Stomach (tissue), 19 donors: ENCODE measurements at places on chromosomes 11 and 22. TPM values are rescaled to one million over a fixed set of nuclear protein-coding genes. Genes with fewer than 3 reads are reported as not detected.
A peak's percentile ranks its signal among the peaks of the same experiment; 100 is the strongest.

DNA sequence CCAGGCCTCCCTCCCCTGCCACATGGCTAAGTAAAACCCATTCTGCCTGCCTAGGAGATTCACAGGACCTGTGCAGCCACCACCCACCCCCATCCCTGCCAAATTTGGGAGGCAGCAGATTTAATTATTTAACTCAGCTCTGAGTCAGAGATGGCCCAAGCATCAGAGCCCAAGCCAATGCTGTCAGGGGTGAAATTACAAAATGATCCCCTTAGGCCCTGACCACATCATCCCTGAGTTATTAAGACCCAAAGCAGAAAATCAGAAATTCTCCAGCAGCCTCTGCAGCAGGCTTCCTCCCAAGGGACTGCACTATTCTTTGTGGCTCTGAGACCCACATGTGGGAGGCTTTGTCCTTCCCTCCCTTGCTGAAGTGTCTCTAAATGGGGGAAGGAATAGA is 52.8 kb upstream of the RRAS2 start:
- DNase-seq, result no peak
- no peak overlapping the region for H3K4me3 ChIP-seq
- no peaks in the 10 kb centered on the region for H3K36me3 ChIP-seq
- H3K4me1 ChIP-seq, result peaks cover 17% of the 10 kb centered on the region

- no peak overlapping the region for H3K4me3 ChIP-seq
- no peaks in the 10 kb centered on the region for H3K4me1 ChIP-seq
- no peaks in the 10 kb centered on the region for H3K27me3 ChIP-seq
- DNase-seq, result no peak
Measured at GRCh38 chr11:44011797-44012196, 36.0 kb upstream of the ACCSL start.

DNA sequence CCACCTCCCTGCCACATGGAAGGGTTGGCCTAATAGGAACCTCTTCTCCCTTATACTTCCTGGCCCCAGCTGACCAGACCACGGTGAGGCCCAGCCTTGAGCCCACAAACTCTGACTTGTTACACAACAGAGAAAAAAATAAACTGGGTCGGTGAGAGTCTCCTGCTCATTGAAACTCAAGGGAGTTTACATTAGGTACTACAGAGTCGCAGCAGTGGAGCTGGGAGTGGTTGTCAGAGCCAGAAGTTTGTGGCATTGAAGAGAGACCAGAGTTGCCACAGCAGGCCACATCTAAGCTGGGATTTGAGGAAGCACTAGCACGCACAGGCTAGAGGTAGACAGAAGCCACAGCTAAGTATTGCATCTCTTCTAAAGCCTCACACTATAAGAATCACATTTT is 296.2 kb downstream of the DDX10 start:
- no peak overlapping the region for H3K4me3 ChIP-seq
- no peaks in the 10 kb centered on the region for H3K27me3 ChIP-seq
- DNase-seq, result no peak
- no peaks in the 10 kb centered on the region for H3K36me3 ChIP-seq

DNA sequence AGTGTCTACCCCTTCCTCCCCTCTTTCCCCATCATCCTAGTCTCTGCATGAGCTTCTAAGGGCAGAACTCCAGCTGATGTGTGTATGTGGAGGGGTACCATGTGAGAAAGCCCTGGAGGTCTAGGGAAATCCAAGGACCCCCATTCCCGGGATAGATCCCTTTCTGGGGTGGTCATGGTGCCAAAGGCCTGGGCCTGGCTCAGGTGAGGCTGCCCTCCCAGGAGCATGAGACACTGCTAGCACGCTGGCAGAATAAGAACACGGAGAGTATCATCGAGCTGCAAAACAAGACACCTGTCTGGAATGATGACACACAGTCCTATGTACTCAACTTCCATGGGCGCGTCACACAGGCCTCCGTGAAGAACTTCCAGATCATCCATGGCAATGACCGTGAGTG is 19.6 kb downstream of the TUB start:
- DNase-seq, result no peak
- H3K4me1 ChIP-seq, result no peaks in the 10 kb centered on the region
- H3K4me3 ChIP-seq, result no peak overlapping the region
- no peak overlapping the region for H3K27ac ChIP-seq
- H3K36me3 ChIP-seq, result peaks cover 71% of the 10 kb centered on the region

- H3K27me3 ChIP-seq, result no peaks in the 10 kb centered on the region
- H3K36me3 ChIP-seq, result no peaks in the 10 kb centered on the region
- H3K27ac ChIP-seq, result no peak overlapping the region
- no peak overlapping the region for H3K4me3 ChIP-seq
Measured at GRCh38 chr22:42919199-42919598, 62.1 kb upstream of the ARFGAP3 start.

DNA sequence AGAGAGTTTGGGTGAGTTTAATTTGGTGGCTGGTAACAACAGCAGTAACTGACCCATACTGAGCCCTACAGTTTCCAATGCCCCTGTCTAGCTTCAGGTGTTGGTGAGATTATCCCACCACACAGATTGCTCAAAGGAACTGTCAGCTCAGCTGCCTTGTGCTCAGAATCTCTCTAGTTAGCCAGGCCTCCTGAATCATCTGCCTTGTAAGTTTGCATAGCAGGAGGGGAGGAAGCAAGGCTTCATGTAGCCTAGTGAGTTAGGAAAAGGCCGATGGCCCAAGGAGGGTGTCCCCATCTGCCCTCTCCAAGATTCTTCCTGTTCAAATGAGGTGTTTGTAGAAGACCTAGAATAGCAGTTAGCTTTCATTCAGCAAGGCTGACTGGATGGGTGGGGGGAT is 74.3 kb downstream of the MICAL2 start:
- no peak overlapping the region for H3K27ac ChIP-seq
- no peak overlapping the region for H3K4me3 ChIP-seq
- H3K4me1 ChIP-seq, result peaks cover 39% of the 10 kb centered on the region
- peaks cover 9% of the 10 kb centered on the region for H3K36me3 ChIP-seq
- no peaks in the 10 kb centered on the region for H3K27me3 ChIP-seq
- no peak for DNase-seq

DNA sequence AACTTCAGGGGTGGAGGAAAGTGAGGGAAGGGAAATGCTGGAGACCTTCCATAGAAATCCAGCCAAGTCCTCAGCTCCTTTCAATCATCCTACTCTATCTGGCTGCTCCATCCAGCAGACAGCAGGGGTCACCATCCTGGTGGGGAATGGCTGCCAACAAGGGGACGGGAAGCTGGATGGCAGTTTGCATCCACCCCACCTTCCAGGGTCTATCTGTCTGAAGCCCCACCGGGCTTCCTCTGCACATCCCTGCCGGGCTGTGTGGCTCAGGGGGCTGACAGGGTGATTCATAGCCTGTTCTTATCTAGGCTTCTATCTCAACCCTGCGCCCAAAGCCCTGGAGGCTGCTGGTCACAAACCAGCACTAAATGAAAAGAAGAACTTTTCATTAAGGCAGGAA is 1.1 kb downstream of the SYTL2 start:
- H3K36me3 ChIP-seq, result no peaks in the 10 kb centered on the region
- H3K4me1 ChIP-seq, result peaks cover 66% of the 10 kb centered on the region
- no peaks in the 10 kb centered on the region for H3K27me3 ChIP-seq
- H3K4me3 ChIP-seq, result peak overlapping the region; percentile 55

DNA sequence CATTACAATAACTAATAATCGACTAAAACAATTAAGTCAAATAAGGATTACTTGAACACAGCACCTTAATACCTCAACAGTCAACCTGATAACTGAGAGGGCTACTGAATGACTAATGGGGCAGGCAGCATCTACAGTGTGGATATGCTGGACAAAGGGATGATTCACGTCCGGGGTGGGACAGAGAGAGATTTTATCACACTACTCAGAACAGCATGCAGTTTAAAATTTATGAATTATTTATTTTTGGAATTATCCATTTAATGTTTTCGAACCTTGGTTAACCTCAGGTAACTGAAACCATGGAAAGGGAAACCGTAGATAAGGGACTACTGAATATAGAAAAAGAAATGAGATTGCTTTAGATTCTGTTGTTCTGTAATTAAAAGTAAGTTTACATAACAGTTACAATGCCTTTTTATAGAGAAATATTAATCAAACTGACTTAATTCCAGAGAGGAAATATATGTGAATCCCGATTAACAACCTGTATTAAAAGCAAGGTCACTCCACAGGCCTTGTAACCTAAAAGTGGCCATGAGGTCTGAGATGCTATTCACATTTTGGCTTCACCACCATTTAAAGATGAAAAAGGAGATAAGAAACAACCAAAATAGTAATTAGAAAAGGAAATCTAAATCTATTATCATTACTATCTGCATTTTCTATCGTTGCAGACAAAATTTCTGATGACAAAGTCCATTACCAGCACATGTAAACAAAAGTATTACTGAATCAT is 119.0 kb upstream of the TP53AIP1 start:
- no peak overlapping the region for H3K4me3 ChIP-seq
- H3K36me3 ChIP-seq, result peaks cover 4% of the 10 kb centered on the region
- H3K27me3 ChIP-seq, result no peaks in the 10 kb centered on the region
- no peaks in the 10 kb centered on the region for H3K4me1 ChIP-seq
- DNase-seq, result no peak
- no peak overlapping the region for H3K27ac ChIP-seq

DNA sequence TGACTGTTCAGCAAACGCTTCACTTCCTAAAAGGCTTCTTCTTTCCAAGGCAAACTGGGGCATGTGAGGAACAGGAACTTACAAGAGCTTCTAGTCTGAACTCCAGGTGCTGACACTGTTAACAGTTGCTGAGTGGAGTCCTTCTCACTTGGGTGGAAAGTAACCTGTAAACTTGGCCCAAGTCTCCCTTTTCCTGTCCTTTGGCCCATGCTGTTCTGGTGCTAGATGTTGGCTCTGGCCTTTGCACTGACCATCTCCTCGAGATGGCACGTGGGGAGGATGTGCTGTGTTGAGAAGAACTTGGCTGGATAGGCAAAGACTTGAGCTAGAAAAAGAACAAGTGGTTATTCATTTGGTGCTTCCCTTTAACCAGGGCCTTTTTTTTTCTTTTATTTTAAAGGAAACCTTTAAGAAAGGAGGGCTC is 53.6 kb downstream of the PTPRJ start:
- no peak overlapping the region for H3K27ac ChIP-seq
- no peaks in the 10 kb centered on the region for H3K27me3 ChIP-seq
- H3K36me3 ChIP-seq, result peaks cover 5% of the 10 kb centered on the region
- H3K4me1 ChIP-seq, result peaks cover 42% of the 10 kb centered on the region

GRCh38 chr11:134224710-134225664 is 516 bp downstream of the VPS26B start:
- H3K27ac ChIP-seq, result peak overlapping the region; percentile 88
- H3K27me3 ChIP-seq, result no peaks in the 10 kb centered on the region
- H3K4me3 ChIP-seq, result peak overlapping the region; percentile 94
- peaks cover 44% of the 10 kb centered on the region for H3K4me1 ChIP-seq
- DNase-seq, result peak; percentile 68
- peaks cover 4% of the 10 kb centered on the region for H3K36me3 ChIP-seq

DNA sequence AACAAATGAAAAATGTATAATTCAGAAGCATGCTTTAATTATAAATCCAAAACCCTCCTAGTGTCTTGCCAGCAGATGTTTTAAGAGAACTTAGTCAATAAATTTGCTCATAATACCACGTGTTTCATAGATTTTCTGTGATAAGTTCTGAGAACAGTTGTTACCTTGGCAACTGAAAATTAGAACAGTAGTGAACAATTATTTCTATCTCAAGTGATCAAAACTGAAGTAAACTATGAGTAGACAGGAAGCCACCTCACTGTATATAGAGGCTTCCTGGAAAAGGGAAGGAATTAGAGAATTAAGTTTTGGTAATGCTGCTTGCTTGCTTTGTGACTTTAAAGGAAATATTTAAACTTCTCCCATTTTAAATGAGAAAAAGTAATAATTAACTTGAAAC is 266.0 kb upstream of the ANO3 start:
- H3K4me1 ChIP-seq, result no peaks in the 10 kb centered on the region
- no peak for DNase-seq
- H3K27me3 ChIP-seq, result no peaks in the 10 kb centered on the region
- no peak overlapping the region for H3K4me3 ChIP-seq

GRCh38 chr11:10308201-10308954 is 3.5 kb downstream of the ADM start:
- H3K4me1 ChIP-seq, result peaks cover 61% of the 10 kb centered on the region
- peak overlapping the region; percentile 74 for H3K4me3 ChIP-seq
- no peak for DNase-seq
- H3K27ac ChIP-seq, result peak overlapping the region; percentile 67
- H3K36me3 ChIP-seq, result no peaks in the 10 kb centered on the region

DNA sequence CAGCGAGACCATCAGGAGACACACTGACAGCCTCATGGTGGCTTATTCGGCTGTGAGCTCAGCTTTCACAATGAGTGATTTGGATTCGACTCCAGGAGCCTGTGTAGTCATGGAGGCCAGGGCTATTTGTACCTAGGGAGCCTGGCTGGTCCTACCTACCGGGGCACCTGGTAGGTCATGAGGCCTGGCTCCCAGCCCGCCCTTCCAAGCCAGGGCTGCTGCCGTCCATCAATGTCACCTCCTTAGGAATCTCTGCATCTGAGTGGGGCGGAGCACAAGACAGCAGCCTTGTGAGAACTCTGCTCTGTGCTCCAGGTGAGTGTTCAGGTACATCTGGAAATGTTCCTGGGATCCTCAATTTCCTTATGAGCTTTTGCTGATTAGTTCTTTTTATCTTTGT is at the start of gene SCGB1D4:
Gene SCGB1D4 (minus strand): TSS at position 101 of the 400 bp plus-strand sequence. CDS start 65 bp downstream, at position 36.
- peaks cover 23% of the 10 kb centered on the region for H3K27me3 ChIP-seq
- H3K36me3 ChIP-seq, result no peaks in the 10 kb centered on the region
- no peaks in the 10 kb centered on the region for H3K4me1 ChIP-seq

DNA sequence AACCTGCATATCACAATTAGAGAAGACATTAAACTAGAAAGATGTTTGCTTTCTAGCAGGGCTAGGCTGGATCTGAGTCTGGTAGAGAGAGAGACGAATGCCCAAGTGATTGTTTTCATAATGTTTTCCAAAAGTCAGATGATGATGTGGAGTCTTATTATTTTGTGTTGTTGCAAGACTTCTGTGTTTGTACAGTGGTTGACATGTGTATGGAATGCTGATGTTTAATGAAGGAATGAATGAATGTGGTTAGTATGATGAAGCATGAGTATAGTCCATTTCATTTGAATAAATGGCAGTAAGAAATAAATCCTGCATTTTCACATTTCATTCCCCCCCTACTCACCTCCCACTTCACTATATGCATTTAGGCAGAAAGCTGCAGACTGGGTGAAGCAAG is 69.6 kb downstream of the PPP2R1B start:
- no peak for DNase-seq
- no peaks in the 10 kb centered on the region for H3K36me3 ChIP-seq
- no peaks in the 10 kb centered on the region for H3K27me3 ChIP-seq
- peak overlapping the region; percentile 1 for H3K27ac ChIP-seq
- no peak overlapping the region for H3K4me3 ChIP-seq
- H3K4me1 ChIP-seq, result no peaks in the 10 kb centered on the region

DNA sequence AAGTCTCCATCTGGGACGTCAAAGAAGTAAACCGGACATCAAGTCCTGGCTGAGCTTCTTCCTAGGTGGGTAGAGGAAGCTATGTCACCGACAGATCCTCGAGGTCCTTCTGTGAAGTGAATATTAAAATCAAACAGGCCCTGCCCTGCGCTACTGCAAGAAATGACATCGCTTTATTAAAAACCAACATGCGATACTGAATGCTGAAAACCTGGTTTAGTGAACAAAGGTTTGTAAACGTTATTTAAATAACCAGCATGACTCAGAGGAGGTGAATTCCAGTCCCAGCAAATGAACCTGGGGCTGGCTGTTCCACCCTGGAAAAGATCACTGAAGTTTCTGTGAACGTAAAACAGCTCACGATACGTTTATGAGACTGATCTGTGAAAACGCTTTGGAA is 645 bp downstream of the RTCB start:
- peaks cover 23% of the 10 kb centered on the region for H3K36me3 ChIP-seq
- DNase-seq, result peak; percentile 66
- peak overlapping the region; percentile 87 for H3K4me3 ChIP-seq
- H3K27me3 ChIP-seq, result no peaks in the 10 kb centered on the region
- peak overlapping the region; percentile 86 for H3K27ac ChIP-seq

Gene INSC
- total RNA-seq, result 23.2 TPM

Gene CCDC89
- total RNA-seq, result 4.2 TPM

Gene ABCG4
- not detected for total RNA-seq

Gene MYOD1
- not detected for total RNA-seq

Gene MB
- not detected for total RNA-seq

Gene MAJIN
- not detected for total RNA-seq
